ENCODE measurements at places on chromosomes 11 and 22.

GRCh38 chr11:17609291-17610084, 62.4 kb downstream of the OTOG start:
- DNase-seq: no peak

DNA sequence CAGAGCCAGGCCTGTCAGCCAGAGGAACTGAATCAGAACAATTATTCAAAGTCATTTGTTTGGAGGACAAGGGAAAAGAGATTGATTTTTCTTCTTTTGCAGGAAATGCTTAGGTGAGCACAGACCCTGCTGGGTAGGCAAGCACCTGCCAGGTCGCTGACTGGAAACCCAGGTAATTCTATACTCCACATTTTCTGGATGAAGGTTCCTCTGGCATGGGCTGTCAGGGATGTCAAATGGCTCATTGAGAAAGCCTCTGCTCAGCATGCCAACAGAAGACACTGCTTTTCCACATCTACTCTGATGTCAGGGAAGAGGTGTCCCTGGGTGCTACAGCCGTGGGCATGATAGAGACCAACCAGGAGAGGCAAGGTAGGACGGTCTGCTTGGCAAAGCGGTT, 166.7 kb upstream of the SYN3 start:
- DNase-seq: no peak

DNA sequence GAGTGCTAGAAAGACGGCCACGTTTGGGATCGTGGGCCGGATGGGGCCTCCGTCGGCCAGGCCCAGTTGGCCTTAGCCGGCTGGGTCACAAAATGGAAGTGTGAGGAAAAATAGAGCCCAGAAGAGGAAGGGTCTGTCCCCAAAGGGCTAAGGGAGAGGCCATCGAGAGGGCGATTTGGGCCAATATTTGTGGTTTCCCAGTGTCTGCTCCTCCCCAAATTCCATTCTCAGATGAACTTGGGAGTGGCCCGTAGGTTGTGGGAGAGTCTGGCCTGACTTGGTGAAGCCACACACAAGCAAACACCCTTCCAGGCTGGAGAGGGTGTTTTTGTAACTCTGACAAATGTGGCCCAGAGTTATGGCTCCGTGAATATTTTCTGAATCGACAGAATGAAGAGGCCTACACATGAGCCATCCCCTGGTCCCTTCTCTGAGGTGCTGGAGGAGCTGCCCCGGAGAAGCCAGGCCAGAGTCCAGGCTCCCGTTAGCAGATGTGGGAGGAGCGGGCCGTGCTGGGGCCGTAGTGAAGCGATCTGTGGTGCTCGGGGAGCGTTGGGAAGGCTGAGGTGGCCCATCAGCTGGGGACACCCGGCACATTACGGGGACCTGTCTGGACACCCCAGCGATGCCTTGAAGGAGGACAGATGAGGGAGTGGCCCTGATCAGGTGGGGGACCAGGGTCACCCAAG, 73.5 kb upstream of the PPARA start:
- no peak for DNase-seq

GRCh38 chr11:763549-764321, 13.6 kb downstream of the GATD1 start:
- DNase-seq: no peak

DNA sequence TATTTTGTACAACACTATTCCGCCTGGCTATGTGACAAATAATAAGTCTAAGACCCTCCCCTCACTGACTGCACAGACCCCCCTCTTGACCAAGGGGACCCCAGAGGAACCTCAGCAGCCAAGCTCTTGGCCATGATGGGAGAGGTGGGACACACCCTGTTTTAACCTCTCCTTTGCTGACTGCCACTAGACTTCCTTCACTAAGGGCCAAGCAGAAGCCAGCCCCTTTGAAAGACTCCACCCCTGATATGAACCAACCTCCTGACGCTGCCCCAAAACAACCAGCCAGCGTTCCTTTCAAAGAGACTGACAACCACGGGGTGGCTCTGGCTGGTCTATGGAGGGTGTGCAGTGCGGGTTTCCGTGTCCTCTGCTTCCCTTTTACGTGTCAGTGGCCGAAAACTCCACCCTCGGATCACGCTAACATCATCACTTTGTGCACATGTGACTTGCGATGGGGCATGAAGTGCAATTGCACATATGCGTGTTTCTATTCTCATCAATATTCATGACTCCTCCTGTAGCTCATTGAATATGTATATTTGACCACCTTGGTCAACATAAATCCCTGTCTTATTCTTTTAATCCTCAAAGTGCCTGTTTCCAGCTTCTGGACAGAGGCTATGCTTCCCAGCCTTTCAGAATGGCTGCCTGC, 643.9 kb downstream of the TBC1D22A start:
- no peak for DNase-seq

- DNase-seq: no peak
Measured at GRCh38 chr11:60964801-60965200, 6.7 kb upstream of the CD6 start.

DNA sequence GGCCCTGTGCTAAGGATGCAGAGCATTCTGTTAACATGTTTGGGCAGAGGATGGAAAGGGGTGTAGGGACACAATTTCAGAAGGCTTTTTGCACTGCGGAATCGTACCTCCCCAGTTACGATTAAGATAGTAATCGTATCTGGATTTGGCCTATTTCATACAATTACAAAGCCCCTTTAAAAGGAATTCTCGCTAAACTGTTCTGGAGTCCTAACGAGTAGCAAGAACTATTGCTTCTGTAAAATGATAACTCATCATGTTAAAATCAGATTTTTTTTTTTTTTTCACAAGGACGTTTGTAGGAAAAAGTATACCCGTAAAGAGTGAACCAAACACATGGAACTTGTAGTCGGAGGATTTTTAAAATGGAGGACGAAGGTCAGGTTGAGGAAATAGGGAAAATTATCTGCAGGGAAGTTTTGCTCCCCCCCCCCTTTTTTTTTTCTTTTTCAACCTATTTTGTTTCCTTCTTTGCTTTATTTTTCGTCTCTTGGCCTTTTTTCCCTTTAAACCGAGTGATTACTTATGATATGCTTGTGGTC, 934 bp downstream of the HSD17B12 start:
- no peak for DNase-seq

- DNase-seq: no peak
Measured at GRCh38 chr22:39428597-39429071, 28.2 kb upstream of the MGAT3 start.

GRCh38 chr11:92804388-92804966, 165.0 kb upstream of the MTNR1B start:
- no peak for DNase-seq

DNA sequence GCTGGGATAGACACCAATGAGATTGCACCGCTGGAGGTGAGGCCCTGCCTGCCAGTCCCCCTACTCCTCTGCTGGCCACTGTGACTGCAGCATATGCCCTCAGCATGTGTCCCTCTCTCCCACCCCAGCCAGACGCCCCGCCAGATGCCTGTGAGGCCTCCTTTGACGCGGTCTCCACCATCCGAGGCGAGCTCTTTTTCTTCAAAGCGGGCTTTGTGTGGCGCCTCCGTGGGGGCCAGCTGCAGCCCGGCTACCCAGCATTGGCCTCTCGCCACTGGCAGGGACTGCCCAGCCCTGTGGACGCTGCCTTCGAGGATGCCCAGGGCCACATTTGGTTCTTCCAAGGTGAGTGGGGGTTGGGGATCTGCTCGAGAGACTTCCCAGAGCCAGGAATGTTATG, 5.7 kb upstream of the SMARCB1 start:
- no peak for DNase-seq

DNA sequence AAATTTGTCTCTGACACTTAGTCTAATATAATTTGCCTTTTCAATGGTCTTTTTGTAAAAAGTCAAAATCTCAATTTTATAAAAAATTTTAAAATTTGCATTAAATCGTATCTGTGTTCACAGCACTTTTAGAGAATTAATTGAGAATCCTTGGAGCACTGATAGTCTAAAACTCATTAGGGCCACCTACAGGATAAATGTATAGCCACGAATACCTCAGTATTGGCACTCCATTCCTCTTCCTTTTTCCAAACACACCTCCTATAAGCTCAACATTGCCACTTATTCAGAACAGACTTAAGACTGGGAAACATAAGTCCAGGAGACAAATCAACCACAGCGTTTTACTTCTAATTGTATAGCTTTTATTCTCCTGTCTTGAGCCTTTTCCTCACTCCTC, 776.0 kb upstream of the ARHGAP42 start:
- no peak for DNase-seq

DNA sequence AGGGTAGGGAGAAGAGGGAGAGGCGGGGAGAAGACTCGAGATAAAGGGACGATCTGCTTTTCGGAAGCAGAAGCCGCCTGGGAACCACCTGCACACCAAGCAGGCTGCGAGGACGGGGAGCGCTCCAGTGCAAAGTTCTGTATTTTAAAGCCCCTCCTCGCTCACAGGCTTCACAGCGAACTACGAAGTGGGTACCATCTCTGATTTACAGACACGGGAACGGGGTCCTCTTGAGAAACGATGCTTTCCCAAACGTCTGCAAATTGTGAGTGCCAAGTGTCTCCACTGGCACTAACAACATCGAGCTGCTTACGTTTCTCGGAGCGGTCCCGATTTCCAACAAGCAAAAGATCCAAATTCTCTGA, 700 bp upstream of the STX3 start:
- DNase-seq: no peak

DNA sequence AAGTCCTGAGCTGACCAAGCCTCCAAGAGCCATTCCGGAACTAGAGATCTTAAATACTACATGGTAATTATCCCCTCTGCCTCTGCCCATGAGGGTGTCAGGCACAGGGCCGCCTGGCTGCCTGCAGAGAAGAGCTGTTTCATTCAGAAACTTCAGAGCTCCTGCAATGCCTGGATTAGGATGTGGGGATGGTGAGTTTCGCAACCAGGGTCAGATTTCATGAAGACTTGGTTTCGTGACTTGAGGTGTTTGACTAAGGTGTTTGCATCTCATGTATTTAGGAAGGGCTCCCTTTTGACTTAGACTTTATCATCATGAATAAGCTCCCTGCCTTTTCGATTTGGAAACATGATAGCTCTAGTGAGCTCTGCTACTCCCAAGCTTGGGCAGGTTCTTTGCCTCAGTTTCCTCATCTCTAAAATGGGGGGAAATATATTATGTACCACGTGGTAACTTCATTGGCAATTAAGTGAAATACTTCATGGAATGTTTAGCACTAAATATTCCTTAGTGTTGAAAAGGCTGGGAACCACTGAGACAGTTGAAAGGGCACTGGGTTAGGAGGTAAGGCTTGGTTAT, 9.1 kb downstream of the TIMP3 start:
- DNase-seq: no peak

DNA sequence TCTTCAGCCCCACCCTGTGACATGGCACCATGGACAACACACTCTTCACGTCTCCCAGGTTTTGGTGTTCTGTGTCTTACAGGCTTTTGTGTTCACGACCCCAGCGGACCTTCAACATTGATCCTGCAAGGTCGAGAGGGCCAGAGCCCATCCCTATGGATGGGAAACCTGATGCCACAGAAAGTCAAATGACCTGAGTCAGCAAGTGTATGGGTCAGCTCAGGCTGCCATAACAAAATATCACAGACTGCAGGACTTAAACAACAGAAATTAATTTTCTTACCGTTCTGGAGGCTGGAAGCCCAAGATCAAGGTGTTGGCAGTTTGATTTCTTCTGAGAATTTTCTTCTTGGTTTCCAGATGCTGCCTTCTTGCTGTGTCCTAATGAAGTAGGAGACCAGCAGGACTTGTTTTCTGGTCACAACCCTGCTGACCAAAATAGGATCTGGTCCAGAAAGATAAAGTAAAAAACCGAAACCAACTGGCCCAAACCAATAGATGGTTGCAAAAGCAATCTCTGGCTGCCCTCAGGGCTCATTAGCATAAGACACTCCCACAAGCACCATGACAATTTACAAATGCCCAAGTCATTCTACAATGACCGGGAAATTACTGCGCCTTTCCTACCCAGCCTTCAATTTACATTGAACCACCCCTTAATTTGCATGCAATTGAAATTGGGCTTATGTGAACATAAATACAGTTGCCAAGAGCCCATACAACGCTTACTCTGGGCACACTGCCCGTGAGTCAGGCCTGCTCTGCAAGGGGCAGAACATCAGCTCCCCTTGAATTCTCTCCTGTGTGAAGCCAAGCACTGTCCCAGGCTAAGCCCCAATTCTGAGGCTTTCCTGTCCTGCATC, 113.9 kb downstream of the RPS6KA4 start:
- DNase-seq: no peak

- no peak for DNase-seq
Measured at GRCh38 chr11:6440906-6441358, at the start of gene HPX. HPX (minus strand) TSS chr11:6440987; CDS start chr11:6440963, 24 bp downstream.

- DNase-seq: no peak
Measured at GRCh38 chr11:128499613-128500253, 87.6 kb downstream of the ETS1 start.

GRCh38 chr22:49719046-49719445, 108.6 kb downstream of the BRD1 start:
- no peak for DNase-seq

GRCh38 chr22:48858121-48858520, 969.6 kb downstream of the BRD1 start:
- no peak for DNase-seq

DNA sequence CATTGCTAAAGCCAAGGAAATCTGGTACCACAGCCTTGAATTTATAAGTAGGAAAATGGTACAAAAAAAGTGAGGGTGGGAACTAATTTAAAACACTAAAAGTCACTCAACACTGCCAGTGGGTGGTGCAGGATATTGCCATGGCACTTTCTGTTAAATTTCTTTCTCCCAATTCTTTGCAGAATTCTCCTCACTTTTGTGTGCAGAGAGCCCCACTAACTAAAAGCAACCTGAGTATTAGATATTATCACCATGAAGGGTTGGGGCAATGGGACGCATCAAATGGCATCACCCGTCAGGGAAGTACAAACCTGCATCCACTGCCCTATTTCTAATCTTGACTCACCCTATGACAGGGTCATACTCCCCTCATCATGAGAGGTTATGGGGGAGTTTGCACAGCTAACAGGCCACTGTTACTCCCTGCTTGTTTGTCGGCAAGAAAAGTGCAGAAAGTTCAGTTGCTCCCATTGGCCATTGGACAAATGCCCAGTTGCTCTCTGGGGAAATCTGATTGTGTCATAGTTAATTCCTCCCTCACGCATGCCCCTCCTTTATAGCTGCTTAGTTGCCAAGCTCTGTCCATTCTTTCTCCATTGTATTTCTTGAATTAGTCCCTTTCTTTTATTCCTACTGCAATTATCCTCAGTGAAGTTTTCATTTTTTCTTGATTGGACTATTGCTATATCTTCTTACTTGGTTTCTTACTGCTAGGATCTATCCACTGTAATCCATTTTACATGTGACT, 93.8 kb upstream of the BLID start:
- DNase-seq: no peak

GRCh38 chr11:129737831-129738230, 77.8 kb upstream of the TMEM45B start:
- DNase-seq: no peak

DNA sequence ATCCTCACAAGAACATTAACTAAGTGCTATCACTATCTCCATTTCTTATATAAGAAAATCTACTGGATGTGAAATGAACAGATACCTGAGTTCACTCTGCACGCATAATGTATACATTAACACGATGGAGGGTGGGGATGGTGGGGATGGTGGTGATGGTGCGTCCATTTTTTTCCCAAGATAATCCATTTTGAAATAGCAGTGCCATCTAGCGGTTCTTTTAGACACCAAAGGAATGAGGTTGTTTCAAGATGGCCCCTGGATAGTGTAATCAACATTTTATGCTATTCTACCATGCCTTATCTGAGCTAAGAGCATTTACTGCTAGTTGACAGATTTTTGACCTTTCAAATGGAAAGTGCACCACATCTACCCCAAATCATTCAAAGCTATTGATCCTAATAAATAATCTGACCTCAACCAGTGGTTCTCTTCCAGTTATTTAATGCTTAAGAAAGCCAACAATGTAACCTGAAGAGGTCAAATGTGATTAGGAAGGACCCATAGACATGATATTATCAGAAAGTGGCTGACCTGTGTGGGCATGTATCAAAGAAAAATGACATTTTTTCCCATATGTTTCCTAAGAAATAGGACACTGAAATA, 714.7 kb upstream of the TENM4 start:
- no peak for DNase-seq
